ENCODE measurements at places on chromosomes 5 and 9.
A peak's percentile ranks its signal among the peaks of the same experiment; 100 is the strongest.

DNA sequence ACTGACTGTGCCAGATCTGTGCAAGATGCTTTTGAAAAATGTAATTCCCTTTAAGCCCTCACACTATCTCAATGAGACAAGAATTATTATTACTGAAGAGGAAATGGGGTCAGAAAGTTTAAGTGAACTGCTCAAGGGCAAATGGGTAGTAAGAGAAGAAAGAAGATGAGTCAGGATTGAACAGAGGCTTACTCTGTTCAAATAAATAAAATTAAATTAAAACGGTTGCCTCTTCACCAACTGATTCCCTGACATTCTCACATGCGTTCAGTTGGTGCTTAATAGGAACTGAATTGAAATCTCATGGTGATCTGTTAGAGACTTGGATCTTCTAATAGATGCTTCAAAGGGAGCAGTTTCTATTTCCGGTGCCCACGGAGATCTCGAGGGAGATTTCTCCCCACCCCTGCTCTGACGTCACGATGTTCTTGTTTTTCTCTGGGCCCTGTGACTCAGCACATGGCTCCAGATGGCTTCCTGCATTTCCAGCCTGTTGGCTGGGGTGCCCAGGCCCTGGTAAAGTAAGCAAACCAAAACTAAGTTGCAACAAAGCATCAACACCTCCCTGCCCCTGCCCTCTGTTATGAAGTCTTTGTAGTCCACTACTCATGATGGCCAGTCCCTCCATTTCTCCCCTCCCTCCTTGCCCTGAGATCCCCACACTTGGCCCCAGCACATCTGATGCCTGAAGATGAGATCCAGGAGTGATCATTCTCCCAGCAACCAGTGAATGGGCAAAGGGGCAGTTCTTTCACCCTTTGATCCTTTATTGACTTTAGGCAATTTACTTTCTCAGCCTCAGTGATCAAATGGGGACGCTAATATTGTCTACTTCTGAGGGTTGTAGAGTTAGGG, 106.1 kb upstream of the CPEB4 start:
- DNase-seq: no peak

GRCh38 chr9:37913480-37914153, 9.7 kb upstream of the SLC25A51 start:
- peak; percentile 60 for DNase-seq

- DNase-seq: no peak
Measured at GRCh38 chr9:27851858-27852257, 278.6 kb upstream of the C9orf72 start.

GRCh38 chr9:94740145-94740840, 13.8 kb downstream of the AOPEP start:
- no peak for DNase-seq

DNA sequence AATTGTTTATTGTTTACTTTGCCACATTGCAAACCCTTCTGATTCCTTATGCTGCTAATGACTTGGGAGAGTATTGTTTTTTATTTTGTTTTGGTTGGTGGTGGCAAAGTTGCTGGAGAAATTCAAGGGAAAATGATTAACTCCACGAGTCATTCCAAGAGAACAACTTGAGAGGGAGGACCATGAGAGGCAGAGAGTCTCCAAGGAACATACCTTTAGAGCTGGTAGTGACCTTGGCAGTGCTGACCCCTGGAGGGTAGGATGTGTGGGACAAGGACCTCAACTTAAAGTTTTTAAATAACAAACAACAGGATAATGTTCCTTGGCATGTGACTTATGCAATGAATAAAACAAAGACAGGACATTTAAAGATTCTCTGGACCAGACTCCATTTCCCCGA, 139.7 kb downstream of the LRRC70 start:
- DNase-seq: no peak

- DNase-seq: no peak
Measured at GRCh38 chr9:35370241-35370640, 119.7 kb upstream of the RUSC2 start.

DNA sequence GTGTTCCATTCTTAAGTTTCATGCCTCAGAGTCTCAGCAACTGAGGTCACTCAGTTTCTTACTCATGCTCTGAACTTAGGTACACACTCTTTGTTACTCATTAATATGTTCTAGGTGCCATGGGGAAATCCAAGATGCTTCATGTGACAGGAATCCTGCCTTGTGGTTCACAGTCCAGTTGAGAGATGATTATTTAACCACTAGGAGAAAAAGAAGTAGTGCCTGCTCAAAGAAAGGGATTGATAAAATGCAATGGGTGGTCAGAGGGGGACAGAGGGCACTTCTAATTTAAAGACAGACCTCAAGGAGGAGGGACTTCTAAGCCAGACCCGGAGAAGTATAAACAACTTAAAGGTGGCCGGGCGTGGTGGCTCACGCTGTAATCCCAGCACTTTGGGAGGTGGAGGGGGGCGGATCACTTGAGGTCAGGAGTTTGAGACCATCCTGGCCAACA, 69.0 kb downstream of the UGCG start:
- no peak for DNase-seq

DNA sequence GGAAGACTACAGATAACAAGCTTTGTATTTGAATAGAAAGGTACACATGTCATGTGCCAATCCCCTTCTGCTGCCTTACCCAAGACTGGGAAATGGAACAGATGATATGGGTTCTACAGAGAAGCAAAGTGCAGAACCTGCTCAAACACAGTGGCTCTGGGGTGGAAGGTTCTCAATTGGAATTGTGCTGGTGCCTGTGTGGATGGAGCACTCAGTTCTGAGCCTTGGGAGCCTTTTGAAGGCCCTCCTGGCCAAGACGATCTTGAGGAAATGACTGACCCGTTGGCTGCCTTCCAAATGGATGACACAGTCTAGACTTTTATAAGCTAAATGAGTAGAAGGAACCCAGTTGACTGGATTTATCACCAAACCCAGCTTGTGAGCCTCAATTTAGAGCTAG, 4.2 kb upstream of the PRSS3 start:
- no peak for DNase-seq

DNA sequence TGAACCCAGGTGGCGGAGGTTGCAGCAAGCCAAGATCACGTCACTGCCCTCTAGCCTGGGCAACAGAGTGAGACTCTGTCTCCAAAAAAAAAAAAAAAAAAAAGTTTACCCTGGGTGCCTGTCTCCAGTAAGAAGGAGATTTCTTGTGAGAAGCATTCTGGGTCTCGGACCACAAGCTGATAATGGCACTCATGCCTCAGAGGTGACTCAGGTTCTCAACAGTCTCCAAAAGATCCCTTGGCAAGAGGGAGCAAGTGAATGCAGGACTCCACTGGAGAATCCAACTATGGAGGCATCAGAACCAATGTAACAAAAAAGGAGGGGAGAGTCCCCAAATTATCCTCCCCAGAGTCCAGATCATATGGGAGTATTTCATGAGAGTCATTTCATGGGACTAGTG, 106.0 kb upstream of the LRRTM2 start:
- DNase-seq: no peak

GRCh38 chr5:173868096-173868880, 19.9 kb upstream of the CPEB4 start:
- DNase-seq: no peak

Data from NCI-H1105 treated with DMSO at 0.1 percent for 48 hours (cell line).